ENCODE measurements at places on chromosomes 5 and 9.

- no peak for DNase-seq
Measured at GRCh38 chr5:165030971-165031370, 1525.6 kb downstream of the MAT2B start.

DNA sequence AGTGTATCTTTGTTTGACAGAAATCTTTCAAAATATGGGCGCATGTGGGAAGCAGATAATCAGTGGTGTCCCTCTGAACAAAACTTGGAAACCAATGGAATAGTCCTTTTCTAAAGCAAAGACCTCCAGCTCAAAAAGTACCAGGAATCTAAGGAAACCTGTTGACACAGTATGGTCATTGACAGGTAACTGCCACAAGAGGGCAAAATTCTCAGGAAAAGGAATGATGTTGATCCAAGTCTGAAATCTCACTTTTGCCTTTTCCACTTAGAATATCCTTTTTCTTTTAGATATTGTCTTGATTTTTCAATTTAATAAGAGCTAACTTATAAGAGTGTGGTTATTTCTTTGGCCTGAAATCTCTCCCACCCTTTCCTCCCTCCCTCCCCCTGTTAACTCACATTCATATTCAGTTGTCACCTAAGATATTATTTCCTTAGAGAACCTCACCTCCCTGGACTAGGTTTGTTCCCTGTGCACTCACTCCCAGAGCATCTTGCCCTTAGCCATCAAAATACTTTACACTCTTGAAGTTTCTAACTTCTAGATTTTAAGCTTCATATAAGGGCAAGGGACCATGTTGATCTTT lies 59.0 kb upstream of the BARX1 start:
- peak; percentile 54 for DNase-seq

- DNase-seq: no peak
Measured at GRCh38 chr5:3911773-3912172, 316.1 kb downstream of the IRX1 start.

- no peak for DNase-seq
Measured at GRCh38 chr5:172867761-172868435, 33.8 kb downstream of the ERGIC1 start.

DNA sequence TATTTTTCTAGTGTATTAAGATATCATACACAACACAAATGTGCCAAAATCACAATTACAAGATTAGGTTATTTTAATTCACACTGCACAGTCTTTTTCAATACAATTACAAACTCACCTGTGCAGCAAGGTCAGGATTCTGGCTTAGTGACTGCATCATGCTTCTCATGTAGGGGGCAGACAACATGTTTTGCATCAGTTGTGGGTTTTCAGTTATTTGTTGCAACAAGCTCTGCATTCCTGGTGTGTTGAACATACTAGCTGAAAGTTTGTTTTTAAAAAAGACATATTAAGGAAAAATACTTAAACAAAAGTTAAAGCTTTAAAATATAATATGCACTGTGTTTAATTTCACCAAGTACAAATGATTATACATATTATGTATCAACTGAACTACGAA lies 38.7 kb downstream of the UBQLN1 start:
- DNase-seq: no peak

GRCh38 chr9:124210697-124211096 lies 47.1 kb upstream of the NEK6 start:
- no peak for DNase-seq

- no peak for DNase-seq
Measured at GRCh38 chr9:81369121-81369520, 320.2 kb downstream of the TLE1 start.

- peak; percentile 81 for DNase-seq
Measured at GRCh38 chr9:113579283-113580040, 115.9 kb downstream of the RGS3 start.

DNA sequence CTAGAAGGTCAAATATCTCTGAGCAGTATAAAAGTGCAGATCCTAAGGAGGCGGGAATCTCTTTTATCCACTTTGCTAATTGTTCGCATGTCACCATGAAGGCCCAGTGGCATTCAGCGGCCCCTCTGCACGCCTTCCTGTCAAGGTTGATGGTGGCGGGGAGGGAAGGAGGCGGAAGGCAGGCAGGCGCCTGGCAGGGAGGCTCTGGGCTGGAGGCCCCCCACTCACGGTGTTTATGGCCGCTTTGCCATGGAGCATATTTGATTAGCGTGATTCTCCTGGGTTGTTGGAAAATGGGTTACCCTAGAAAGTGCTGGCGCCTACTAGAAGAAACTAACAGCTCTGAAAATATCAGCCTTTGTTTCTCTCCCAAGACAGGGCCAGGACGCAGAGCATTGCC lies 209.6 kb downstream of the FSTL4 start:
- no peak for DNase-seq

- no peak for DNase-seq
Measured at GRCh38 chr9:17802249-17802857, 223.5 kb downstream of the SH3GL2 start.

GRCh38 chr5:17001428-17001827 lies 65.3 kb upstream of the MYO10 start:
- DNase-seq: no peak

DNA sequence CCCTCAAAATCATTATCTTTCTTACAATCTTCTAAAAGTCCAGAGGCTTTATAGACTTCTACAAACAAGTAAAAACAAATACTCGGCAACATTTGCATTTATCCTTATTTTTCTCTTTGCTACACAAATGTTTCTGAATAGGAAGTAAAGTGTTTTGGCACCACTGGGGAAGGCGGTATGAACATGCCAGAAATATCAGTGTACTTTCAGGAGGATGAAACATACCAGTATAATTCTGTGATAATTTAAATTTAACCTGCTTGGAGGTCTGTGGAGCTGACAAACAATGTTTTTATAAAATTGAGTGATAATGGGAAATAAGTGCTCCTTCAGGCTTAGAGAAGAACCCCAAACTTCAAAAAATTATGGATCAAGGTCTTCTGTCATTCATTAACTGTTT lies 51.8 kb downstream of the MRPS27 start:
- no peak for DNase-seq

DNA sequence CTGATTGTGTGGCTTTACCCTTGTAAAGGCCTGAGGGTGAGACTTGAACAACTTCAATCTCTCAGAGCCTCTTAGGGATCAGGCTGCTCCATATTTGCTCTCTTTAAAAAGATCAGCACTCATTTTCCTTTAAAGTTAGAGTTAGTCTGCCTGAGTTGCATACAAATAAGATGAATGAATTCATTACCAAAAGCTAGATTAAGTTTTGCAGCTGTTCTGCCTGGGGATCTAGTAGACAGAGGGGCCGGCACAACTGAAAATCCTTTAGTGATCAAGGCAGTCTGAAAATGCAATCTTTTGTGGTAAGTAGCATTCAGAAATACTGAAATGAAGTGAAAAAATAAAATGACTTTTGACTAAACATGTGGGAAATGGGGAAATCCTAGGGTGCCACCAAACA lies 264.0 kb downstream of the MAN2A1 start:
- no peak for DNase-seq

DNA sequence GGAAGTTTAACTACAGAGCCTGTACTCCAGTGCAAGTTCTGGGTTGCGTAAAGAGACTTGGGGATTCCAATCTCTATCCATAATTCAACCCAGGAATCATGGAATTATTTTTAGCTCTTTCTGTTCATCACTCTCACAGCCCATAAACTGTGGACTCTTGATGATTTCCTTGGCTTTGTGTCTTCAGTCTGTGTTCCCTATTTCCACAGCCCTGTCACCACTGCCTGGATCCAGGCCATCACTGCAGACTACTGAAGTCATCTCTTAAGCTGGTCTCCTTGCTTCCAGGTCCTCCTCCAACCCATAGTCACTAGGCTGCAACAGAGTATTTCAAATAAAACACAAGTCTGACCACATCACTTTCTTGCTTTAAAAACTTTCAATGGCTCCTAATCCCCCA lies 211.7 kb downstream of the PLK2 start:
- DNase-seq: no peak

GRCh38 chr5:132074772-132075718 lies 1.5 kb downstream of the CSF2 start:
- DNase-seq: no peak

DNA sequence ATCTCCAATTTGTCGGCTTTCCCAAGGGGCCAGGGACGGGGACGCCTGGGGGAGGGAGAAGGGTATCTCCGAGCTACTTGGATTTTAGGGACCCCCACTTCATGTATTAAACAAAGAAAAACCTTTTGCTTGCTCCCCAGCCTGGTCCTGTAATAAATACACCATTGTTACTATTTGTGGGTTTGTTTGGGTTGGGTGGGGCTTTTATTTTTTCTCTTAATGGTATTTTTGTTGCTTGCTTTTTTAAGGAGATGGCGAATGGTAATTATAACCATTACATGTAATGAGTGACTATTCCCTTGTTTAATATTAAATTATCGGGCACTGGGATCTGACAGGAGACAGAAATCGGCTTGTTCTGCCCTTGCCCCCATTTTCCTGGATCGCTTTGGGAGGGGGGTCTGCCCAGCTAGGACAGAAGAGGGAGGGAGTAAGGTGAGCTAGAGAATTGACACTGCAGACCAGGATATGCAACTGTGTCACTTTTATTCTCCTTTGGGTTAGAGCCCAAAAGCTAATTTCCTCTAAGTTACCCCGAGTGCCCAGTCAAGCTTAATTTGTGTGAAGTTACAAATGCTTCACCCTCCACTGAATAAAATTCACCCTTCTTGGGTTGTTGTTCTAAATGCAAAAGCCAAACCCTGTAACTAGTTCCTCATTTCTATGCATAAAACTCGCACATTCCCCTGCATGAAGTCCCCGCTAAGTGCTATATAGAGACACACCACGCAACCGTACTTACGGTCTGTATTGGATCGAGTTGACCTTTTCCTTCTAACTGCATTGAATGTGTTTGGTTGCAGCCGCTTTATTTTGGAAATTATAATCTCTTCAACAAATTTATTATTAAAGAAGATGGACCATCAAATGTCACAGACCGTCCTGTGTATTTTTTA lies 1.6 kb upstream of the ZNF608 start:
- DNase-seq: no peak

DNA sequence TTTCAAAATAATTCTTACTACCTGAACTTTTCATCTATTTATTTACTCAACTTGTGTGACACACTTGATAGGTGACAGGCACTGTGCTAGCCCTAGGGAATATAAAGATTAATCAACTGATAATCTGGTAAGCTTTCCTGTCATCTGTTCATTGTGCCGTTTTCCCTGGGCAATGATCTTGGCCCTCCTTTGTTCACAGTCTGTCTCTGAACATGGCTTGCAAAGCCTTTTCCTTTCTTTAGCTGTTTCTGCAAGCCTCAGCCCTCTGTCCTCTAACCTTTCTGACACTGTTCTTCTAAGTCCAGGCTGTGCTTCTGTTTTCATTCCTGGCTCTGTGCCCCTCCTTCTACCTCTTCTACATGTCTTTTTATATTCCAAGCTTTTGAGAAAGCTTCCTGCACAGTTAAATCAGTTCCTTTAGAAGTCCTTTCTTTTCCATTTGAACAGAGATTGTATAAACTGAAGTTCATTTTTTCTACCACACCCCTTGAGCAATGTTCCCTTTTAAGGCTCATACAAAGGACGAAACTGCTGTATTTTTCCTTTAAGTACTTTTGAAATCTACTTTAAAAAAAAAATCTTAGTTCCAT lies 803.0 kb upstream of the ZNF608 start:
- DNase-seq: no peak
